ENCODE measurements at places on chromosomes 3 and 15.

DNA sequence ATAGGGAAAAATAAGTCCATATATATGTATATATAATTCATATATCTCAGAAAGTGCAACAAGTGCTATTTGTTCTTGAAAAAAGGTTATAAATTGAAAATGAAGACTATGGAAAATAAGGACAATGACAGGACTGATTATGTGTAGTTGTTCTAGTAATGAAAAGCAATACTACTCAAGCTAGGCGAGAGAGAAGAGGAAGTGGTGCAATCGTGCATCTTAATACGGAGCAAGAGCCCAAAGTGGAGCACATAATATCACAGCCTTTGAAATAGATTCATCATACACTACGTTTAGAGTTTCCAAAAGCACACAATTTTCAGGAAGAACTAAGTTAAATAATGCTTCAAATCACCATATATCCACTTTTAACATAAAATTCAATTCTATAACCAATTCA, 87.9 kb downstream of the ULK4 start:
- DNase-seq = no peak

GRCh38 chr15:59993950-59994401, 10.1 kb upstream of the FOXB1 start:
- peak; percentile 55 for DNase-seq

DNA sequence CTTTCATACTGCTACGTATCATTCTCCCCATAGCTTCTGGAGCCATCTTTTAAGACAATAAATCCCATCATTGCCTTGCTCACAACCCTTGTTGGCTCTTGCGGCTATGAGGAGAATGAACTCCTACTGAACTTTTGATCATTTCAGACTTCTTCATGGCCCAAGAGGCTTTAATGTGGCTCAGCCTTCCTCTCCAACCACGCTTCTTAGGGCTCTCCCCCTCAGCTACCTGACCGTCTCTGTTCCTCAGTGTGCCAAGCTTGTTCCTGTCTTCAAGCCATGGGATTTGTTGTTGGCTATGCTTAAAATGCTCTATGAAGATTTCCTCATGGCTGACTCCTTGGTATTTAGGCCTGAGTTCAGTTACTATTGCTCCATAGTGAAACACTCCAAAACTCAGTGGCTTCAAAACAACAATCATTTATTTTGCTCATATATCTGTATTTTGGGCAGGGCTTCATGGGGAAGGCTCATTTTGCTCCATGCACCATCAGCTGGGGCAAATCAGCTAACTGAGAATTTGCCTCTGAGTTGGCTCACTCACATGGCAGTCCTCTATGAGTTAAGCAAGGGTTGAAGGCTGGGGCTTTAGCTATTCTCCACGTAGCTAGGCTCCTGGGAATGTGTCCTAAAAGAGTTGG, 47.5 kb downstream of the FOXL2 start:
- no peak for DNase-seq

DNA sequence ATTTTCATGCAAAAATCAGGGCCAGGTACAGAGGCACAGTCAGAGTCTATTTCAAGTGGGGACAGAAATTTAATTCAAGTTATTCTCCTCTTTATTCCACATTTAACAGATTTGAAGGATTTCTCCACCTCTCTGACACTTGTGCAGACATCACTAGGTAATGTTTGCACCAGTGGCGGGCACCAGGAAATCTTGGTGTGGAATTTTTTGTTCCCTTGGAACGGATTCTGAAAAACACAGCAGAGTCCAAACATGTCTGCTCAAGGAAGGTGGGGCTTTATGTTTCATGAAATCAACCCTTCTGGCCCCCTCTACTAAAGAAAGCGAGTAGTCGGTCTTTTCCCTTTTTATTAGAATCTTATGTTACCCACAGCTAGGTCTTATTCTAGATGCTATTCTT, 271.2 kb upstream of the MDFIC2 start:
- DNase-seq = no peak

- DNase-seq = no peak
Observed at GRCh38 chr15:36777926-36778325, 198.5 kb downstream of the CDIN1 start.

DNA sequence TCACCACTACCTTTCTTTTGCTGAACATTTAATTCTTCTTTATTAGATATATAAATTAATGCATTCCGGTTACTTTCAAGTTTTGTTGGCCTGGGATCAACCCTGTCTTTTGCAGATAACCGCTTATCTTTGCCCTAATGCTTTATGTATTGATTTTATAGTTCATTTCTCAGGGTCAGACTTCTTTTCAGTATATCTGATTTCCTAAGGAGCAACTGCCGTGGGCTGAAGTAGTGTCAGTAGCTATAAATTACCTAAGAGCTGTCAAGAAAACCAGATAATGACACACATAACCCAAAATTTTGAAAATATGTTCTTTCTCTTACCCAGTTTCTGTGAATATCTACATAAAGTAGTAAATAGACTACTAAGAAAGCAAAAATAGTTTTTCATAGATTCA, 38.0 kb downstream of the COL6A5 start:
- peak; percentile 39 for DNase-seq

DNA sequence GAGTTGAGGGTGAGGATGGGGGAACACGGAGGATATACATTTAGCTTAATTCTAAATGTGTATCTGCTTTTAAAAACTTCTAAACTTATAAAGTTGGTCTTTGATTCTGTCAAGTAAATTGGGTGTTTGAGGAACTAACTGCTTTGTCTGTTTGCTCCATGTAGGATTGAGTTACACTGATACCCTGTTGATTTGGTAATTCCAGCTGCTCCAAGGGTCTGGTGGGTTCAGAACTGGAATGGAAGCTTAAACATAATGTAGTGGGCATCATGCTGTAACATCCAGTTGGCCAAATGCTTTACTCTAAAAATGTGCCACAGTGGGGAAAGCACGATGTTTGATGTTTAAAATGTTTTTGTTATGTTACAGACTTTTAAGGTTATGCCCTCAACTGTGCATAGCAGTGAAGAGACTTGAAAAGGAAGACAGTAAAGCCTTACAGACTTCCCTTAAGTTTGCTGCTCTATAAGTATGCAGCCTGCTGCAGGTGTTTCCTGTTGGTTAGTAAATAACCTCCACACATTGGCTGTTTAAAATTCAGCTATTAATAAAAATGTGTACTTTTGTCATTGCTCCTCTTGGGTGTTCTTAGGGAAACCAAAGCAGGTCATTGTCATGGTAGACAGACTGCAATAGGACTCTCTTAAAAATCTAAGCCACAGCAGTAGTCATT, 5.9 kb upstream of the EDEM1 start:
- DNase-seq = no peak

DNA sequence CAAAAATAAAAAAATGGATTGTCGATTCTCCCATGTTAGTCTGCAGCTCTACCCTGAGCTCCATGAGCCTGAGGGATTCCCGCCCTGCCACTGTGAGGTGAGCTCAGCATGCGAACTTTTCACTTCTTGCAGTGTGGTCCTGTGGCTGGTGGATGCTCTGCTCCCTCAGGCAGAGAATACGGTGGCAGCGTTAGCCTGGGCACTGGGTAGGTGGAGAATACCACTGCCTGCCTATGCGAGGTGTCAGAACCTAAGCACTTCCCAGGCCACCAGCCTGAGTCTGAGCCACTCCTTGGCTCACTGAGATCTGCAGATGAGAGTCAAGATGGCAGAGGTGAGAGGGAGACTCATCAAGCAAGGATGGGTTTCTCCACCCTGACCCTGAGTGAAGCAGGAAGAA, 70.1 kb downstream of the ITGB5 start:
- DNase-seq = no peak

DNA sequence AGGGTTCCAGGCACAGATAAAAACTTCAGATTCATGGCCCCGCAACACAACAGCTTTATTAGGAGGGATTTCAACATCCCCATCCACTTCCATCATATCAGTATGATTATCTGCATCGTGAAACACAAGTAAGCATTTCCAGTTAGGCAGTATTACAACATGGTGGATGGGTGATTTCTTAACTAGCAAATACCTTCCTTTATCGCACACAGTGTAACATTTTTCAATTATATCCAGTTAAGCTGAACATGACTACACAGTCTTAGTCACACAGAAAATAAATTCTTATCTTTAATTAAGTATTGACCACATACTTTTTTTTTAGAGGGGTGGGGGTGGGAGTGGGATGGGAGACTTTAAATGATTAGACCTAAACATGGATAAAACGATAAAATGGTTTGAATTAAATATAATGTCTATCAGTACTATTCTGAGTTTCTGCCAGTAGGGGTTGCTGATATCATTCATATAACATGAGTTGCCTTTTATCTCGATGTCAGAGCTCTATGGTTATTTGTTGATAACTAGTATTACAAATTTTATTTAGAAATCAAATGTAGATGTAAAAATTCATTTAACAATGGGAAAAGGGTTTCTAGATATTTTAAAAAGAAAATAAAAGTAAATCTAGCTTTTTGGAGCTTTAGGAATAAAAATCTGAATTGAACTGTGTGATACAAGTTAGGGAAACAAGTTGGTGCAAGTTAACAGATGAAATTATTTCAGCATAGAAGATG, 146.6 kb downstream of the TBL1XR1 start:
- peak; percentile 62 for DNase-seq

DNA sequence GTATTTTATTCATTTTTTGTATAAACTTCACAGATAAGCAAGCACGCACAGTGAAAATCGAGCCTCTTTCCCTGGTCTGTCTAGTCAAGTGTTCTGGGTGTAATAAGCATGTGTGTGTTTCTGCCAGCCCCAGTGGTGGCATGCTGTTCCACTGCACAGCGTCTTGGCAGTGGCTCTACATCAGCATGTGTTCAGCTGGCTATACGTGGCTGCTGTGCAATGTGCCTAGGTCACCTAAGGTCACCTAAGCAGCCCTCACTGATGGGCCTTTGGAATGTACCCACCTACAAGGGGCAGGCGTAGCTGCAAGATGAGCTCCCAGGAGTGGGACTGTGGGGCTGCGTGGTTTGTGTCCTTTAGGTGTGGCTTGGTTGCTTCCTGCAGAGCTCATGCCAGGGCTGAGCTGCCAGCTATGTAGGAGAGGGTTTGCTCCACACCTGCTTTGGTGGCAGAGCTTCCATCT, 4.9 kb downstream of the LIMD1 start:
- no peak for DNase-seq

DNA sequence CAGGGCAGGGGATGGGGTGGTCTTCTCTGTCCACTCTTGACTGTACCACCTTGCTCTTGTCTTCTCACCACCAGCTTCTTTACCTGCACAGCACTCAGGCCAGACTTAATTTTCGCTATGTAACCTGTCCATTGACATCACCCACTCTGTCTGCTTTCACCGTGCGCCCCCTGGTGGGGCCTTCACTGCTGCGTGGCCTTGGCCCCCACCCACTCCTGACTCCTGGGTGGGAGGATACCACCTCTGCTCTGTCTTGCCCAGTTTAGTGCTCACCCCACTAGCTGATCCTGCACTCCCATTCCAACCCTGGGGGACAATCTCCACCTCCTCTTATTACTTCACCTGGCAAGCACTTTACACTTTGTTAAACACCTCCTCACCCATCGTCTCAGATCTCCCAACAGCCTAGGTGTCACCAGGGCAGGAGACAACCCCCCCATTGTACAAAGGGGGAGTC, 17.7 kb downstream of the PTH1R start:
- peak; percentile 77 for DNase-seq

- peak; percentile 51 for DNase-seq
Observed at GRCh38 chr15:99104788-99105513, at the start of gene SYNM. Gene SYNM (plus strand): TSS chr15:99105080. CDS start chr15:99105200, 120 bp downstream.

- DNase-seq = no peak
Observed at GRCh38 chr3:197202694-197203093, 95.7 kb downstream of the DLG1 start.

DNA sequence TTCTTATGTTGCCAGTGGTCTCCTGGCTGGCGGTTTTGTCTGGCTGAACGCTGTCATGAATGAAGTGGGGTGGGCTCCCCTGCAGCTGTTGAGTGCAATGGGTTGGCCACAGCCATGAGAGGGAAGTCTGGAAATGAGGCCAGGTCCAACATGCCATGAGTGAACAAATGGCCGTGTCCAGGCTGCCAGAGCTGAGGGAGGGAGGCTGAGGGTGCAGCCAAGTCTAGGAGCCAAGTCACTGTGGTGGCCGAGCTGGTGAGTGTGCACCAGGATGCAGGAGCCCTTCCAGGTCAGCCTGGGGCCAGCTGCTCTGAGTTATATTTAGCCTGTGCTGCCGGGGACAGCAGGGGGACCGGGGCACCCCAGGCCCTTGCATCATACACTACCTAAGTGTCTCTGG, 24.7 kb upstream of the PRR23E start:
- DNase-seq = no peak

DNA sequence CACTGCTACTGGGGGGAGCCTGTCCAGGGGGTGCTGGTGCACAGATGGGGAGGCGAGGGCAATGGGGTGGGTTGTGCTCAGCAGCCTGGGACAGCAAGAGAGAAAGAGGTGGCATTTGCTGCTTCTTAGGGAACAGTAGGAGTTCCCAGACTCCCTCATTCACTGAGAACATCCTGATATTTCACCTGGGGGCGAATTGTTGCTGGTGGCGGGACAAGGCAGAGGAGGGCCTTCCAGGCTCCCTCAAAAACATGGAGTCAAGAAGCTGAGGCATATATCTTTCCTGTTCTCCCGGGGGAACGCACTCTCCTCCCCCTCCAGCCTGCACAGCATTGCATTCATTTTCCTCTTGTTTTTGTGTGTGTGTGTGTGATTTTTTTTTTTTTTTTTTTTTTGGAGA, 65.7 kb downstream of the CDC25A start:
- DNase-seq = no peak

- no peak for DNase-seq
Observed at GRCh38 chr3:143151004-143151731, 31.6 kb downstream of the CHST2 start.

- no peak for DNase-seq
Observed at GRCh38 chr3:122364490-122364889, 18.5 kb downstream of the MIX23 start.

GRCh38 chr3:64150623-64151207, 74.6 kb downstream of the PRICKLE2 start:
- DNase-seq = no peak

- DNase-seq = no peak
Observed at GRCh38 chr3:32448686-32449474, 53.8 kb downstream of the CMTM6 start.

DNA sequence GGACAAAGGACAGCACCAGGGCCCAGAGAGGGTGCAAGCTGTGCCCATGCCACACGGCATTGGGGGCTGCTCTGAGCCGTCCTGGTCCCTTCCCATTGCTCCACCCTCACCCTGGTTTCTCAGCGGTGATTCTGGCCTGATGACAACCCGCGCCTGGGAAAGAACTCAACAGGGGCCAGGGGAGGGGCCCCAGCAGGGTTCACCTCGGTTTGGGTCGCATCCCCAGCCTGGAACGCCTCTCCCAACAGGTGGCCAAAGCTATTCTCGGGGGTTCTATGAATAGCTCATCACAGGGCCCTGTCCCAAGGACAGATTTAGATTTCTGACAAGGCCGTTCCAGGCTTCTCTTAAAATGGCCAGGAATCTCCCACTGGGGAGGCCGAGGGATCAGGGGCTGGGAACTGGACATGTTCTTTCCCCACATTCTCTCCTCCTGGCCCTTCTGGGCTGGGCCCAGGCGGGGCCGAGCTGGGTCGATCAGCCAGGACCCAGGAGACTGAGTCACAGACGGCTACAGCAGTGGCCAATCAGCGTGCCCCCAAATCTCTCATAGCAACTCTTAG, 17.9 kb downstream of the GRIP2 start:
- no peak for DNase-seq

- peak; percentile 7 for DNase-seq
Observed at GRCh38 chr15:40829115-40829514, 607 bp upstream of the PPP1R14D start.

- DNase-seq = no peak
Observed at GRCh38 chr3:179473565-179473964, 22.3 kb upstream of the GNB4 start.
